H1 (cell line): ENCODE measurements at places on chromosomes 1 and 21. TPM values are rescaled to one million over a fixed set of nuclear protein-coding genes. Genes with fewer than 3 reads are reported as not detected.

DNA sequence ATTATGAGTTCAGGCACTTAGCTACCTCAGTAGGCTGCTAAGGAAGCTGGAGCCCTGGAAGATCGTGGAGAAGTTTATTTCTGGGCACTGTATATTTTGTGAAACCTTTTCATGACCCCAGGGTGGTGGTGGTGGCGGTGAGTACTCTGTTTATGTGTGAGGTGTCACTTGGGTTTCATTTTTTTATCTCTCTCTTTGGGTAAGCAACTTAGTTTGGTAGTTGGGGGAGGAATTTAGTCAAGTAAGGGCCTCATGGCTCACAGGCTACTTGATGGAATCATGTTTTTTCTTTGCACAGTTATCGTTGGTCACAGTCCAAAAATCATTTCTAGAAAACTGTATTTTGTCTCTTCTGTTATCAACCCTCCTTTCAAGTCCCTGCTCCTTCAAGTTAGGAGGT, 33.9 kb downstream of the C1orf141 start:
- no peak for DNase-seq

DNA sequence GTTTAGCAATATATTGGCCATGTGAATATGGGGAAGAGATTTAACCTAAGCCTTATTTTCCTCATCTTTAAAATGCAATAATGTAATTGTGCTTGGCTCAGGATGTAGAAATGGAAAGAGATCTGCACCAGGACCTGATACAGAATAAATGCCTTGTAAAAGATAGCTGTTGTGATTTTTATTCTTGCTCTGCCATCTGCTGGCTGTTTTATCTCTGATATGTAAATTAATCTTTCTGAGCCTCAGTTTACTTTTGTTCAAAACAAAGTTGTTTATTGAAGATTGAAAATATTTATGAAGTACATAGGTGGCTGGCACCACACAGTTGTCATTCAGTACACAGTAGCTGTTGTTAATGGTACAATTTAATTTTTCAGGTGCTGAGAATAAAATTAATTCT, 21.9 kb downstream of the ZYG11B start:
- DNase-seq, result no peak

SPRR2G gene
- not detected in 2 replicates for total RNA-seq

GRCh38 chr1:98201666-98202081, 280.8 kb upstream of the DPYD start:
- DNase-seq, result no peak

DNA sequence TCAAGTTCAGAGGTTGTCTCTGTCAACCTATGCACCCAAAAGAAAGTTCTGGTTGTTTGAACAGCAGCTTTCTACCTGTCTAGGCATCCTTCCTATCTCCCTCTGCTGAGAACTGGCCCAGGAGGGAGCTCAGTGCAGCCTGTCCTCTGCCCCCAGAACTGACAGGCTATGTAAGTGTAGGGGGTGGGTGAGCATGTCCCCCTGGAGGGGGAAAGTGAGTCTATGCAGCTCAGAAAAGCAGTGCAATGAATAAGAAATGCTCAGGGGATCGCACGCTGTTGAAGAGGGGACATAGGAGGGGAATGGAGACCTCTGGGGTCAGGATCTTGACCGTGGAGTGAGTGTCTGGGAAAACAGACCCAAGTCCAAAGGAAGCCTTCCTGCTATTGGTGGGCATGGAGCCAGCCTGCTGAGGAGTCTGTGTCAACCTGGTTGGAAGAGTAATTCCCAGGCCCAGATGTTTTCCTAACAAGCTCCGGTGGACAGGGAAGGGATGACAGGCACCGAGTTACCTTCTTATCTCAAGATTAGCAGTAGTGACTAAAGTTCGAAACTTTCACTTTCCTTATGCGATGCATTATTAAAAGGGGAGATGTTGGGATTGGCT, 26.1 kb upstream of the FHAD1 start:
- DNase-seq, result no peak

KLHL17 gene
- total RNA-seq, result 30.1 and 32.6 TPM in 2 replicates

KRTAP19-3 gene
- not detected in 2 replicates for total RNA-seq

DRAXIN gene
- 17.6 and 18.9 TPM in 2 replicates for total RNA-seq

DNA sequence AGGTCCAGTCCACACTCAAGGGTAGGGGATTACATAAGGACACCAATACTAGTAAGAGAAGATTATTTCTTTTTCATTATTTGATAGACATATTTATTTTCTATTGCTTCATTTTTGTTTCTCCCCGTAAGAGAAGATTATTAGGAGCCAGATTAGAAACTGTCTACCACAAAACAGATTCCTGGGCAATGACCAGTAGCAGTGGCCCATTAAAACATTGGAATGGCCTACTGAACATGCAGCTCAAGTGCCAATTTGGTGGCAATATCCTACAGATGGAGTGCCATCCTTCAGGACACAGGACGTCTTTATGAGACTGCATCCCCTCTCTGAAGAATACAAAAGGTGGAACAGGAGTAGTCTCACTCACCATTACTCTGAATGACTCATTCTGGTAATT, 34.0 kb upstream of the ARHGAP29 start:
- no peak for DNase-seq

GRCh38 chr1:67676287-67676686, 8.7 kb upstream of the GADD45A start:
- DNase-seq, result no peak

GRCh38 chr1:53139951-53140361, 2.5 kb downstream of the SLC1A7 start:
- no peak for DNase-seq

GRCh38 chr1:195897076-195897475, 711.2 kb downstream of the KCNT2 start:
- DNase-seq, result no peak

DNA sequence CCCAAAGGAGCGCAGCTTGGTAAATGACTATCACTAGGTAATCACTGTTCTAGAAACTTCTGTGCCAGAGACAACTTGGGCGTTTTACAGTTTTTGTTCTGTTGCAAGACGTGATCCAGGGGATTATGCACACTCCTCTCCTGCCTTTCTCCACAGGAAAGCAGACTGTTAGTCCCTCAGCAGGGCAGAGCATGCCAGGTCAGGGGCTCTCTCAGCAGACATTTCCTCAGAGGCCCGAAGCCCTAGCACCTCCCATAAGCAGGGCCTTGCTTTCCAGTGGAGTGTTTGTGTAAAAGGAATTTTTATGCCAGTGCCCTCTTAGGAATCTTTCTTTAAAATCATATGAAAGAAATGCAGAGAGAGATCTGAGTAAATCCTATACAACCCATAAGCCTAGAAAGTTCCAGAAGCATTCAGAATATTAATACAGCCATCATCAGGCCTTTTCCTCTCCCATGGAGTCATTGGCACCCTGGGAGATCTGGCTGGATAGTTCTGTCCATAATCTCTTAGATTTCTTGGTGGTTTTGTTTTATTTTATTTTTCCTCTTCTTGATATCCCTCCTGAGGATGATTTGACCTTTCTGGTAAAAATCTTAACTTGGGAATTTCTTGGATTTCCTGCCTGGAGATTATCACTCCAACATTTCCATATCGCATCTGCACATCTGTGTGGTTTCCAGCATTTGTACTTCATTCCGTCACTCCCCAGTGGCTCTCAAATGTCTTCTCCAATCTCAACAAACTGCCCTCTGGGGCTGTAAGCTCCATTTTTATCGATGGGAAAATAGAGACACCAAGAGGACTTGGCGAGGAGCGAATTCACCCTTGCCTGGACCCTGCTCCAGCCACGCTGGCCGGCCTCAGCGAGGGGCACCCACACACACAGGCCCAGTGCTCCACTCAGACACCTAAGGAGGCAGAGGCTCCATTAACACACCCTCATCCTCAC, 116.1 kb downstream of the PSMG1 start:
- DNase-seq, result no peak

INAVA gene
- 43.4 and 46.8 TPM in 2 replicates for total RNA-seq

DNA sequence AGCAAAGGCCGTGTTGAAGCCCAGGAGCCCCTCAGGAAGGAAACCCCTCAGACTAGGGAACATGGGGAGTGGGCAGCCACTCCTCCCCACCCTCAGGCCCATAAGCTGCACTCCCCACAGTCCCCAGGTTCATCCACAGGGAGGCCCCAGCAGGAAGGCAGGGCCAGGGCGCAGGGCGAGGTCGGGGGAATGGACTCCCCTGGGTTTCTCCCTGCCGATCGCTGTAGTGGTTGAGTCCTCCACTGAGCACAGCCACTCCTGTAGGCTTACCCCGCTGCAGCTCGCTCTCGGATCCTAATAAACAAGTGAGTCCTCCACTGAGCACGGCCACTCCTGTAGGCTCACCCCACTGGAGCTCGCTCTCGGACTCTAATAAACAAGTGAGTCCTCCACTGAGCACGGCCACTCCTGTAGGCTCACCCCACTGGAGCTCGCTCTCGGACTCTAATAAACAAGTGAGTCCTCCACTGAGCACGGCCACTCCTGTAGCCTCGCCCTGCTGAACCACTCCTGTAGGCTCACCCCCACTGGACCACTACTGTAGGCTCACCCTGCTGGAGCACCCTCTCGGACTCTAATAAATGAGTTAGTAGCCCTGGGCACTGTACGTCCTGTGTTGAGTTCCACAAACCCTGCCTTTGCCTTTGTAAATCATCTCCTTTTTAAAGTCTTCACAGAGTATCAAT, 16.2 kb upstream of the COL18A1 start:
- DNase-seq, result no peak

DNA sequence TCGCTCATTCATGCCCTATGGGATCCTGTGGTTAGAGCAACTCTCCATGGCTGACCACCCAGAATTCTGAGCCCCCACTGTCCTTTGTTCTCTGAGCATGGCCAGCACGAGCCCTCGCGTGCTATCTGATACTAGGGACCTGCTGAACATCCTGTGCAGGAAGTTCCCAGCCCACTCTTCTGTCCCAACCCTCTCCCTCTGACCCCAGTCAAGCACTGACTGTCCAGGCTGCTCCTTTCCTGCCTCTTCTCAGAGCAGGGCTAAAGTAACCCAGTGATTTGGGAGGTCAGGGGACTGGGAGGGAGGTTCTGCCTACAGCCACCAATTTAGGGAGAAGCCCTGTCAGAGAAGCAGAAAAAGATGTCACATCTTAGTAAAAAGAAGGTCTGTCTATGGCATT, 21.2 kb downstream of the CYP4B1 start:
- DNase-seq, result no peak

AIDA gene
- total RNA-seq, result 101 and 103 TPM in 2 replicates

DNA sequence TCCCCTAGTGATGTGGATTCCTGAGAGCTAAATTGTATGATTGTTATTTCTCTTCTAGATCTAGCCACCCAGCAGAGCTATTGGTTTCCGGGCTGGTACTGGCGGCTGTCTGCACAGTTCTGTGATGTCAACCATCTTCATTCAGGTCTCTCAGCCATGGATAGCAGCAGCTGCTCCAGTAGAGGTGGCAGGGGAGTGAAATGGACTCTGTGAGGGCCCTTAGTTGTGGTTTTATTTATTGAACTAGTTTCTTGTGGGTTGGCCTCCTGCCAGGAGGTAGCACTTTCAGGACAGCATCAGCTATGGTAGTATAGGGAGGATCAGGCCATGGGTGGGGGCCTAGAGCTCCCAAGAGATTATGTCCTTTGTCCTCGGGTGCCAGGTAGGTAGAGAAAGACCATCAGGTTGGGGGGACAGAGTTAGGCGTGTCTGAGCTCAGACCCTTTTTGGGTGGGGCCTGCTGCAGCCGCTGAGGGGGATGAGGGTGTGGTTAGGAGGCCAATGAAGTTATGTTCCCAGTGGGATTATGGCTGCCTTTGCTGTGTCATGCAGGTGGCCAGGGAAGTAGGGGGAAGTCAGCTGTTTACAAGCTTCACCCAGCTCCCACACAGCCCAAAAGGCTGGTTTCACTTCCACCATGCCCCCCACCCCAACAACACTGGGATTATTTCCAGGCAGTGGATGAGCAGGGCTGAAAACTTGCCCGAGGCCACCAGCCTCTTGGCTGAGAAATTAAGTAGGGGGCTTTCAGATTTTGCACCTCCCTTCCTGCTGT, 55.1 kb upstream of the RGS4 start:
- DNase-seq, result no peak

- DNase-seq, result no peak
Measured at GRCh38 chr21:41763996-41764395, 2.9 kb downstream of the RIPK4 start.

- DNase-seq, result no peak
Measured at GRCh38 chr1:1937061-1937460, 18.0 kb upstream of the TMEM52 start.

GRCh38 chr1:34378968-34379856, 202.5 kb downstream of the C1orf94 start:
- DNase-seq, result no peak

DNA sequence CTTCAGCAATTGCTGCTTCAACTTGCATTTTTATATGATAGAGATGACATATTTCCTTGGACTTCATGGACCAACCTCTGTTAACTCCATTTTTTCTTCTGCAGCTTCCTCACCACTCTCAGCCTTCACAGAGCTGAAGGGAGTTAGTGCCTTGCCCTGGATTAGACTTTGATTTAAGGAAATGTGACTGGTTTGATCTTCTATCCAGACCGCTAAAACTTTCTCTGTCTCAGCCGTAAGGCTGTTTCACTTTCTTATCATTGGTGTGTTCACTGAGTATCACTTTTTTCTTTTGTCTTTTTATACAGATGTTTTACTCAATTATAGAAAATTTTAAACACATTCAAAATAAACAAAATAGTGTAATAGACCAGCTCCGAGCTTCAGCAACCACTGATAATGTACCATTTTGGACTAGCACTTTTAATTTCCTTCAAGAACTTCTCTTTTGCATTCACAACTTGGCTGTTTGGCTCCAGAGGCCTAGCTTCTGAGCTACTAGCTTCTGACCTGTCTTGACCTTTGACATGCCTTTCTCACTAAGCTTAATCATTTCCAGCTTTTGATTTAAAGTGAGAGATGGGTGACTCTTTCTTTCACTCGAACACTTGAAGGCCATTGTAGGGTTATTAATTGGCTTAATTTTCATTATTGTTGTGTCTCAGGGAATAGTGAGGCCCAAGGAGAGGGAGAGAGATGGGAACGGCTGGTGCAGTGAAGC, 9.3 kb downstream of the NEK7 start:
- DNase-seq, result no peak

DNA sequence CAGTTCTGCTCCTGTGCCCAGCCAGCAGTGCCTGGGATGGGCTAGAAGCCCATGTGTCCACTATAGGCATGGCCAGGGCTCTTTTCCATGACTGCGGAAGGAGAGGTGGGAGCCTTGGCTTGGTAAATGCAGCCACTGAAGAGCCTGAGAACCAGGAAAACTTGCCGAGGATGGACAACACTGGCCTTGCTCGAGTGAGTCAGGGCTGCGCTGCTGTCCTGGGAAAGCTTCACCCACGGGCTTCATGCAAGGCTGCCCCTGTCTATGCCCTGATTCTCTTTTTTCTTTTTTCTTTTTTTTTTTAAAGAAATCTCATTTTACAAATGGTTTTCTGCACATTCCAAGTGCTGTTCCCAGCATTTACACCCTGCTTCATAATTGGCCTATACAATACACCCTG, 156.5 kb downstream of the CAMTA1 start:
- DNase-seq, result no peak

CELA3B gene
- not detected in 2 replicates for total RNA-seq

- no peak for DNase-seq
Measured at GRCh38 chr1:30749691-30750583, 7.6 kb downstream of the LAPTM5 start.

GRCh38 chr1:215210167-215210566, 127.6 kb downstream of the KCNK2 start:
- DNase-seq, result no peak

IL20 gene
- not detected in 2 replicates for total RNA-seq
